ENCODE measurements at places on chromosomes 5 and 9. TPM values are rescaled to one million over a fixed set of nuclear protein-coding genes. Genes with fewer than 3 reads are reported as not detected.

The SPAAR gene
- 25.3 TPM for total RNA-seq

- no peak for DNase-seq
Observed at GRCh38 chr5:154371687-154372086, 74.1 kb upstream of the SAP30L start.

The SV2C gene
- not detected for total RNA-seq

The RABGAP1 gene
- total RNA-seq, result 39.4 TPM

The PCDHGA10 gene
- 4.2 TPM for total RNA-seq

The DNAI1 gene
- not detected for total RNA-seq

The PAEP gene
- total RNA-seq, result not detected

DNA sequence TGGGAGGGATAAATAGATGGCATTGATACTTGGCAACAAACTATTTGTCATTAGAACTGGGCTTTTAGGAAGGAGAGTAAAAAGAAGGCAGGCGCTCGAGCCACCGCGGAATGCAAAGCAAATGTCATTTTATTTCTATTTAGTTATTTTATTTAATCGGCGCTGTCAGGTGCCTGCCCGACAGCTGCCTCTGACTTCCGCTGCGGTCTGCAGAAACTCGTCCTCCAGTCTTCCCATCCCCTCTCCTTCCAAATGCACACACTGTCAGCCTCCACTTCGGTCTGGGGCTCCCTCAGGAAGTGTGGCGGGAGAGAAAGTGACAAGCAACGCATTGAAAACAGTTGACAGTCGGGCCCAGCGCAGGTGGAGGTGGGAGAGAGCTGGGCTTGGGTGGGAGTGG, 29.3 kb downstream of the ASS1 start:
- DNase-seq, result no peak

DNA sequence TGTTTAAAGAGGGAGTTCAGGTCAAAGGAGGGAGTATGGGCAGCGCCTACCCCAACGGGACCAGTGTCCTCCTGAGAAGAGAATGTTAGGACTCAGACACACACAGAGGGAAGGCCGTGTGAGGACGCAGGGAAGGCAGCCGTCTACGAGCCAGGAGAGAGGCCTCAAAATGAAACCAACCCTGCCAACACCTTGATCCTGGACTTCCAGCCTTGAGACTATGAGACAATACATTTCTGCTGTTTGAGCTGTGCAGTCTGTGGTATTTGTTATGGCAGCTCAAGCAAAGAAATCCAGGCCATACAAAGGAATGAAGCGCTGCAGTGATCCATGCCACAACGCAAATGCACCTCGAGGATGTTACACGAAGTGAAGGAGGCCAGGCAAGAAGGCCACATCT, 97.9 kb downstream of the COL23A1 start:
- peak; percentile 35 for DNase-seq
